Femur (tissue), 1 donor: ENCODE measurements at places on chromosomes 3 and 15.

- no peak for DNase-seq
Measured at GRCh38 chr3:172601066-172601832, 78.0 kb upstream of the TNFSF10 start.

- DNase-seq, result no peak
Measured at GRCh38 chr3:56629451-56629850, 53.6 kb downstream of the TASOR start.

DNA sequence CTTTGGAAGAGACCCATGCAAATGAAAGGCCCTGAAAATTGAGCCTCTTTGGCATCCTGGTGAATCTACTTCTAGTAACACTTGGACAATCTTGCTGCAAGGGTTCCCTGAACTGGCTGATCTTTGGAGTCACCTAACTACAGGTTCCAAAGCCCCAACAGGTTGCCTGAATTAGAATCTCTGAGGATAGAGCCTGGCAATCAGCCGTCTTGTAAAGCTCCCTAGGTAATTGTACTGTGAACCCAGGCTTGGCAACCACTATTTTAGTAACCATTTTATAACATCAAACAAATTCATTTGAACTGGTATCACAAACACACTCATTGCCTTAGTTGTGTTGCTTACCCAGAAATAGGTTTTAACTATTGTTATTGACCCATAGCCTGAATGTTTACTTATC is 20.1 kb downstream of the PAQR9 start:
- no peak for DNase-seq

GRCh38 chr3:33724256-33724655 is 6.2 kb upstream of the CLASP2 start:
- DNase-seq, result no peak

DNA sequence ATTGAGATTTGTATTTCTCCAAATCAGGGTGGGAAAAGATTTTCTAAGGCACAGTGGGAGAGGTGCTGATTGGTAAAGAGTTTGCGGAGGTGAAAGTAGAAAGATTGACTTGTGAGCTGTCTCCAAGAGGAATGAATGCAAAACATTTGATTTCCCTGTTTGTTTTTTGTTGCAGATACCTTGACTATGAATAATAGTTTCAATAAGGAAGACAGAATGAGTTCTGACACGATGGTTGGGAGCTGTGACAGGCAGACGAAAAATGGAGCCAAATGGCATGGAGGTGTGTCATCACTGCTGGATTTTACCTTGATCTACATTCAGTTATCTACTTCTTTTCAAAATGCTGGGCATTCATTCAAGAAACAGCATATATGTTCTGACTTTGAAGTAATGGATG is 145.1 kb downstream of the NFKBIZ start:
- no peak for DNase-seq

- DNase-seq, result no peak
Measured at GRCh38 chr15:39025881-39026280, 461.3 kb upstream of the RASGRP1 start.

DNA sequence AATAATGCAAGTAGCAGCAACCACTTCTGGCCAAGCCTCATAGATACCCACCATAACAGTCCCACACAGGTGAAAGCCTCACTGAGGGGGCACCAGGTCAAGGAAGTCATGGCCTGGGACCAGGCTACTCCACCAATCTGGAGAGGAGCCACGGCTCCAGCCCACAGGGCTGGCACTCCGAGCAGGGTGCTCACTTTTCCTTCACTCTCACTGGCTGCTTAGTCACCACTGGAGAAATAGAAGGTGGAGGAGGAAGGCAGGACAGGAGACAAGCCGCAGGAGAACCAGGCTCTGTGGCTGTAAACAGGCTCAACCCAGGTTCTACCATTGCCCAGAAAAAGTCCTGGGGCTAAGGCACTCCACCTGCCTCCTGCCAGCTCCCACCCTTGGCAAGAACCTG is 1.2 kb downstream of the USP19 start:
- no peak for DNase-seq

GRCh38 chr15:56272454-56272853 is 28.8 kb upstream of the RFX7 start:
- no peak for DNase-seq

DNA sequence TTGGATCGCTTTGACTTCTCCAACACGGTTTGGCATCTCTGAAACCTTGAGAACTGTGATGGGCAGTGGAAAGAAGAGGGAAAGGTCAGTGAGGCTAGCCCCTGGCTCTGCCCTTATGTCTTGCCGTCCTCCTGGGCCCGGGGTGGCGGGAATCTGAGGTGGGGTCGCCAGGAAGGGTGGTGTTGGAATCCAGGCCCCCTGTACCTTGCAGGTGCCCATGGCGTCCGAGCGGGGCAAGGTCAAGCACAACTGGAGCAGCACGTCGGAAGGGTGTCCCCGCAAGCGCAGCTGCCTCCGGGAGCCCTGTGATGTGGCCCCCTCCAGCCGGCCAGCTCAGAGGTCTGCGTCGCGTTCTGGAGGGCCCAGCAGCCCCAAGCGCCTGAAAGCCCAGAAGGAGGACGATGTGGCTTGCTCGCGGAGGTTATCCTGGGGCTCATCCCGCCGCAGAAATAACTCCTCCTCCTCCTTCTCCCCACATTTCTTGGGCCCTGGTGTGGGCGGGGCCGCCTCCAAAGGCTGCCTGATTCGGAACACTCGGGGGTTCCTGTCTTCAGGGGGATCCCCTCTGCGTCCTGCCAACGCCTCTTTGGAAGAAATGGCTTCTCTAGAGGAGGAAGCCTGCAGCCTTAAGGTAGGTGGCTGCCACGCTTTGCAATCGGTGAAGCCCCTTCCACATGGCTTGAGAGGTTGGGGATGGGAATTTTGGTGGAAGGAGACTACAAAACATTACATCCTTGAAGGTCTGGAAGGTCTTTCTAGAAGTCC is 907 bp downstream of the TATDN2 start:
- DNase-seq, result peak; percentile 37

DNA sequence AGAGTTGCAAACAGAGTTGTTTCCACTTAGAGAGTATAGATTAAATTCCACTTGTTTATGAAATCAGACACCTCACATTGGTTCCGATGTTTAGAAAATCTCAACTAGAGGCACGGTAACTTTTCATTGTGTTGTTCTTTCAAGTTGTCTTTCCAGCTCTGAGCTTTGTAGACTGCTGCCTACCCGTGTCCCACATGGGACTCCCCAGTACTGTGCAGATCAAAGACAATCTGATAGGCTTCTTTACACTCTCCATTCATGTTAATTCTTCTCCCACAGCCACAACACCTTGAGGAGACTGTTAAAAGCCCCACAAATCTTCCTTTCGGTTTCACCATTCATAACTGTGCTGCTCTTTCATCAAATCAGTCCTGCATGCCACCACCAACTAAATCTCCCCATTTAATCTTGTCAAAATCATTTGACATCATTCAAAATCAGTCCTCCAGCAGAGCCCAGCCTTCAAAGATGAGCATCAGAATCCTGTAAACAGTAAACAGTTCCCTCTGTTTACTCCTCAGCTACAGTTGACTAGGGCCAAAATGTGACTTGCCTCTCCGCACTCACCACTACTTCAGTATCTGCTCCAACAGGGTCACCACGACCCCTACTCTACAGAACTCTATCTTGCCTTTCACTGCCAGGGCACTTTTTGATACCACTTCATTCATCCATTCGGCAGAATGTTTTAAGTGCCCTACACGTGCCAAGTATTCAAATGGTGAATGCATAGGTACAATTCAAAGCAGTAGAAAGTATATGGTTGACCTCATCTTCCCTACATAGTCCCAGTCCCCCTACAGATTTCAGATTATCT is 8.3 kb downstream of the ANXA2 start:
- DNase-seq, result no peak

DNA sequence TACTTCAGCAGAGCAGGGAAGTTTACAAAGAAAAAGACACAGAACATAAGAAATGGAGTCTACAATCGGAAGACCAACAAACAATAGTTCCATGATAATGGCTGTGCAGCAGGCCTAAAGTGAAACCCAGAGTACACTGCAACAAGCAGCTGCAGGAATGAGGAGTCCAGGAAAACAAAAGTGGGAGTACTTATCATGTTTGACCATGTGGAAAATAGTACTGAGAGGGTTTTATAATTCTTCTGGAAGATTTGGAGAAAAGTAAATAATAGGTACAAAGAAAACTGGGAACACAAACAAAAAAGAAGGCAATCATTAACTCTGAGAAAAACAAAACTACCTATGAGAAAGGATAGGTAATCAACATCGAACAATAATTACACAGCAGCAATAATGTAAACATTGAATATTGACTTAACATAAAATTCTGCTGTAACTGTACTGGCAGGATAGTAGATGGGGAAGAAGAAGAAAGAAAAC is 87.5 kb downstream of the NEK10 start:
- no peak for DNase-seq

DNA sequence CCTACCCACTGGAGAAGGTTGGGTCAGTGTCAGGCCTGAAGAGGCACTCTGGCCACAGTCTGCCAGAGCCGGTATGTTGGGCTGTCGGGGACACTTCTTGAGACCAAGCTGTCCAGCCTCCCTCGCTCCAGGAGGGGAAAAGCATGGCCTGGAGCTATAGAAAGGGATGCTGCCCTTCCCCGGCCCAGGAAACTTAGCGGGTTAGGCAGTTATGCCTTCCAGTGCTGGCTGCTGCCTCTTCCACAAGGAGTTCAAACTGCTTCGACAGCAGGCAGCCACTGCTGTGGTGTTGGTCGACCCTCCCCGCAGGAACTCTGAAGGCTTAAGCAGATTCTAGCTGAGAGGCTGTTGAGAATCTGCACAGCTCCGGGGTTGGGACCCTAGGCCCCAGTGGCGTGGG is 819.4 kb downstream of the DIPK2A start:
- no peak for DNase-seq

- DNase-seq, result no peak
Measured at GRCh38 chr3:16653712-16654111, 48.5 kb upstream of the DAZL start.

GRCh38 chr15:68614286-68615035 is 35.7 kb downstream of the CORO2B start:
- DNase-seq, result peak; percentile 58

DNA sequence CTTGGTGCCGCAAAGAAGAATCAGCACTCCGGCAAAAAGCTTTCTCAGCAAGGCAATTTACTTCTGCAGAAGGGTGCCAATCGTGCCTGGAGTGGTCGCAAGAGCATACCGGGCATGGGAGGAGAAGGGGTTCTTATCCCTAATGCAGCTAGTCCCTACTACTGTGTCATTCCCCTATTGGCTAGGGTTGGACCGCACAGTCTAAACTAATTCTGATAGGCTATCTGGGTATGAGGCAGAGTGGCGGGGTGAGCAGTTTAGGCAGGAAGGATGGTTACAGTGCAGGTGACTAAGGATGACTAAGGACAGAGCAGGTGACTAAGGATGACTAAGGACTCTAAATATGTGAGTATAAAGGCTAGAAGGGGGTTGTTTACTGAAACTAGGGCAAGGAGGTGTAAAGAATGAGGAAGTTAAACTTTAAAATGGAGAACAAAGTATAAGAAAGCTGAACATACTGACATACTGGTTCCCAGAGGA is 52.9 kb downstream of the PGBD4 start:
- DNase-seq, result no peak

DNA sequence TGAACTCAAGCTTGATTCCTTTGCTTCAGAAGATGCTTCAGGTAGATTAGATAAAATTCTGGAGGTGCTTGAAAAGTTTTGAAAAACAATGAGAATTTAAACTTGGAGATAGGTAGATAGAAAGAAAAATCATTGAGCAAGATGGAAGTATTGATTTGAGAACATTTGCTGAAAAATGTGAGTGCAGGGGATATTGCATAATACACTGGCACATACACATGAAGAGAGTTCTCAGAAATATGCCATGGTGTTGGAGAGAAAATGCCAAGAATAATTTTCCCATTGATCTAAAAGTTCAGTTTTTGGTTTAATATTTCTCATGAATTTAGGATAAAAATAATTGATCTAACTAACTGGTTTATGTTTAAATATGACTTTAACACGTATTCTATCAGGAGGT is 107.2 kb upstream of the GBE1 start:
- DNase-seq, result no peak

- no peak for DNase-seq
Measured at GRCh38 chr15:69298697-69299441, at the start of gene PAQR5. Gene PAQR5, plus strand, starts transcription at chr15:69298912. Its CDS starts 61,169 bp downstream, at chr15:69360081.

DNA sequence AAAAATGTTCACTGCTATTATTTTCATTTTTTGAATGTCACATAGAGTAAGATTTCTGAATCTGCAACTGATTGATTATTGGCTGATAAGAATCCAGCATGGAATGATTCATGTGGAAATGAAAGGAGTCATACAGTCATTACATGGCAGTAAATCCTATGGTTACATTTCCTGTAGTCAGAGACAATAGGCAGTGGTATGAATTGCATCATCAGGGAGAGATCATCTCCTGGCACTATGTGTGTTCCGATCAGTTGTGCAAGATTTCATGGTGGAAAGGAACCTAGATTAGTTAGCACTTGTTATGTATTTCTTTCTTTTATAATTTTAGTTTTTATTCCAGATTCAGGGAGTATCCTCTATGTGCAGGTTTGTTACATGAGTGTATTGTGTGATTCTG is 38.8 kb downstream of the SLC12A1 start:
- DNase-seq, result no peak

DNA sequence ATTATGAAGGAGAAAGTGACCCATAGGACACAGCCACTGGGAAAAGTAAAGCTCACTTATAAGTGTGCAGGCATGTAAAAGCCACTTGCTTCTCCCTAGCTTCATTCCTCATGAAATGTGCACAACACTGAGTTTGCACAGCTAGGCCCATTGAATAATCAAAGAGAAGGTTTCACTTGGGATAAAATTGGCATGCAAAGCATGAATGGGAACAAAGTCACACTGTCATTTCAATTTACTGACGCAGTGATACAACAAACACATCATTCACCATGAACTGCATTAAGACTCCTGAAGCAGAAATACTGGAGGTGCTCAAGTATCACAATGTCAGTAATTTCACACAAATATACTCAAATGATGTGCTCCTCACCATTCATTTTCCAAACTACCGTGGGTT is 61.1 kb downstream of the KCNMB2 start:
- no peak for DNase-seq

DNA sequence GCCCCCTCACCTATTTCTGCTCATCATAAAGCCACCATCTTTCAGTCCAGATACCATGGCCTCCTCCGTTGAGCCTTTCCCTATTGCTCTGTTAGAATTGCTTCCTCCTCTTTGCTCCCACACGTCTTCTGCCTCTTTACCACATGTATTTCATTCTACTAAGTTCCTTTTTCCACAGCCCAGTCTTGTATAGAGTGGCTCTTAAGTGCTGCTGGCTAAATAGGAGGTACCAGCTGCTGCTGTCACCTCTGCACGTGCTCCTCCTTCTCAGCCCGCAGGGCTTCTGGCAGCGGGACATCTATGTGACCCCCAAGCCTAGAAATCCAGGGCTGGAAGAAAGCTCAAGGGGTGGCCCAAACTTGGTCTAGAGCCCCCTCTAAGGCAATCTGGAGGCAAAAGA is 38.8 kb upstream of the PLXND1 start:
- DNase-seq, result no peak

- DNase-seq, result peak; percentile 48
Measured at GRCh38 chr3:54376939-54377578, 254.7 kb downstream of the CACNA2D3 start.

GRCh38 chr3:16928386-16929132 is 43.8 kb downstream of the PLCL2 start:
- no peak for DNase-seq

DNA sequence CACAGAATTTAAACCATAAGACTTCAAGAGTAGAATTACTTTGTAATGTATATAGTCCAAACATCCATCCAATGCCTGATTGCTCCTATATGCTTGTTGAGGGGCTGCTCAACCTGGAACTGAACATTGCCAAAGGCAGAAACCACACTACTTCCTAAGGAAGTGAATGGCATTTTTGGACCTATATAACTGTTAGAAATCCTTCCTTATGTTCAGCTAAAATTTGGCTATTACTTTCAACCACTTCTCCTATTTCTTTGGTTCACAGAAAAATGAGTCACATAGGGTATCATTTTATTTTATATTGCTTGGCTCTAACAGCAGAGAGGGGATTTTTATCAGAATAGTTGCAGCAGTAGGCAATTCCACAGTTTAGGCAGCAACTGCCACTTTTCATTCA is 342.1 kb downstream of the SLC9A9 start:
- no peak for DNase-seq
